Stimulated activated CD8-positive, alpha-beta memory T cell treated with anti-CD3 and anti-CD28 coated beads, Interleukin-2, amount 100 ng/mL, for 1 hour (primary cell): ENCODE measurements at places on chromosomes 6 and 20.

DNA sequence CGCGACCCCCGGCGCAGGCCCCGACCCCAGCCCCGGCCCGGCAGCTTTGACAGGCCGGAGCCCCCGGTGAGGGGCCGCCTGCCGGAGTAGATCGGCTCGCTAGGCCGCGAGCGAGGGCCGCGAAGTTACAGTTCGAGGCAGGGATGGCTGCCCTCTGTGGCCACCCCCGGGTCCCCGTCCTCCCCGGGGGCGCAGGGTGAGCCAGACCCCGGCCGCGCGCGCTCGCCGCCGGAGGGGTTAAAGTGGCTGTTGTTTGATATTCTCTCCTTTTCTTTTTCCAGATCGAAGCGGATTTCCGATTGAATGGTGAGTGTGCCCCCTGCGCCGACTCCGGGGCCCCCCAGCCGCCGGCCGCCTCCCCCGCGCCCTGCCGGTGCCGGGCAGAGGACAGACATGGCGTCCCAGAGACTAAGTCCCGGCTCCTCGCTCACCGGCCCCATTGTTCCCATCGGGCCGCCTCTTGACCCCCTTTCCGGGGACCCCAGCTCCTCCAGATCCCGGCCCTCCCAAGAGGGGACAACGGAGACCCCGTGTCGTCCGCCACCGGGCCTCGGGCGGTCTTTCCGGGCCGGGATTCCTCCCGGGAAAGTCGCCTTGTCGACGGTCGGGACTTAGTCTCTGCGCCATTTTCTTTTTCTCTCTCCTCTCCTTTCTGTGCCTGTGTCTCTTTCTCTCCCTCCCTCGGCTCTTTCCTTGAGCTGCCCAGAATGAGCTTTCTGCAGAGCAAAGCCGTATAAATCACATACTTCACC lies 704 bp downstream of the TOP1 start:
- DNase-seq: no peak

DNA sequence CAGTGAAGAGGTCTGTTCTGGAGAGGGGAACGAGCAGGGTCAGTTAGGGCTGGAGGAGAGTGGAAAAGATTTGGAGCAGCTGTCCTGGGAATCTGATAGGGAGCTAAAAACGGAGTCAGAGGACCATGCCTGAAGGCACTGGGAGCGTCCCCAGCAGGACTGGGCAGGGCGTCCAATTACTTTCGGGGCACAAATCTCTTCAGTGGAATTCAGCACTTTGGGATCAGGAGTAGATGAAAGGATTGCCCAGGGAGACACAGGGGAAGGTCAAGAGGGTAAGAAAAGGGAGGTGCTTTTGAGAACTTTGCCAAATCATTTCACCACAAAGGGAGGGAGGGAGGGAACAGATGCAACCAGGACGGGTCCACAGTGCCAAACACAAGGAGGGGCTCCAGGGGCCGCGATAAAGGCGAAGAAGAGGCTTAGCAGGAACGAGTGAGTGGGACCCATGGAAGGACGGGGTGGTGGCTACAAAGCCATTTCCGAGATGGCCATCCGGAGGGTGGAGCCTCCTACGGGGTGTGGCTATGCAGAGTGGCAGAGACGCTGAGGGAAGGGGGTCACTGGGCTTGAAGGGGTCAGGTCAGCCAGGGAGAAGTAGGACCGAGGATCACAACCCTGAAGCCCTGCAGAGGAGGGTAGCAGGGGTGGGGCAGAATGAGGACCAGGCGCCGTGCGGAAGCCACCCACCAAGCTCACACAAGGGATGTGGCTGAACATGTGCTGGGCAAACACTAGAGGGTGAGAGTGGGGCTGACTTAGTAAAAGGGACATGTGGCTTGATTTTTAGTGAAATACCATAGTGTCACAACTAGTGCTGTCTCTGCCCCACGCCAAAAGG lies 180.0 kb upstream of the RREB1 start:
- DNase-seq: no peak

DNA sequence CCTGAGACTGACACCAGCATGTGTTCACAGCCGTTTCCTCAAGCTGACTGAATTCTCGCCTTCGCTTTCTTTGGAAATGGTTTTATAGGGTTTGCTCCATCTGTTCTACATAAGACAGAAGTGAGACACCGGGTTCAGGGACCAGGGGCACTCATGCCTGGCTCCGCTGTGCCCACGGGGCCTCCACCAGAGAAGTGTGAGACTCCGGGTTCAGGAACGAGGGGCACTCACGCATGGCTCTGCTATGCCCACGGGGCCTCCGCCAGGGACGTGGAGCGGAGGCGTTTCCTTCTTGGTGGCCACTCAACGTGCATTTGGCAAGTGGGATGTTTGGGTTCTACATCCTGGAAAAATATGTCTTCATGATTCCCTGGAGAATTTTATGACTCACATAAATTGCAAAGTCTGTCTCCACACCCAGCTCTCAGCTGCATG lies 106.6 kb downstream of the RNASET2 start:
- DNase-seq: no peak

DNA sequence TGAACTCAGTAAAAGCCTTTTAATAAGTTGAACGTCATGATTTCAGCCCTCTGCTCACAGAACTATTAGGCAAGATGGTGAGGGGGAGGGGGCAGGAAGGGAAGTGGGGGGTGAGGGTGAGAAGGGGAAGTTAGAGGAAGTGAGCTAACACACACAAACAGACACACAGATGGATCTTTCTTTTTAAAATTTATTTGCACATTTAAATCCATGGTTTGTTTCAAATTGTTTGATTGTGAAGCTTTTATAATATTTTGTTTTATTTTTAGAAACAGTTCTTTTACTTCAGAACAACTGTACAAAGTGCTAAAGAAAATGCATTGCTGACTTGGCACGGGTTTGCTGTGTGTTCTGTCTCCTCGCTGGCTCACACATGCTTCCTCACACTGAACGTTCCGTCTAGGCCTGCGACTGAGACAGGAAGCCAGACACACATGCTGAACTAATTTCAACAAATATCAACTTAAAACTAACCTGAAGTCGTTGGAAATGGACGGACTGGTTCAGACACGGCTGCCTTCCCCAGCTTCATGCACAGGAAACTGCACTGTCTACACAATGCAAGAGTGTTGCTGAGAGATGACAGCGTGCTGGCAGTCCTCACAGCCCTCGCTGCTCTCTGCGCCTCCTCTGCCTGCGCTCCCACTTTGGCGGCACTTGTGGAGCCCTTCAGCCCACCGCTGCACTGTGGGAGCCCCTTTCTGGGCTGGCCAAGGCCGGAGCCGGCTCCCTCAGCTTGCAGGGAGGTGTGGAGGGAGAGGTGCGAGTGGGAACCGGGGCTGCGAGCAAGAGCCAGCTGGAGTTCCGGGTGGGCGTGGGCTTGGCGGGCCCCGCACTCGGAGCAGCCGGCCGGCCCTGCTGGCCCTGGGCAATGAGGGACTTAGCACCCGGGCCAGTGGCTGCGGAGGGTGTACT lies 8.1 kb upstream of the ZBP1 start:
- no peak for DNase-seq

GRCh38 chr6:68372991-68373390 lies 262.1 kb upstream of the ADGRB3 start:
- no peak for DNase-seq

GRCh38 chr20:19428324-19428723 lies 215.9 kb downstream of the SLC24A3 start:
- no peak for DNase-seq

DNA sequence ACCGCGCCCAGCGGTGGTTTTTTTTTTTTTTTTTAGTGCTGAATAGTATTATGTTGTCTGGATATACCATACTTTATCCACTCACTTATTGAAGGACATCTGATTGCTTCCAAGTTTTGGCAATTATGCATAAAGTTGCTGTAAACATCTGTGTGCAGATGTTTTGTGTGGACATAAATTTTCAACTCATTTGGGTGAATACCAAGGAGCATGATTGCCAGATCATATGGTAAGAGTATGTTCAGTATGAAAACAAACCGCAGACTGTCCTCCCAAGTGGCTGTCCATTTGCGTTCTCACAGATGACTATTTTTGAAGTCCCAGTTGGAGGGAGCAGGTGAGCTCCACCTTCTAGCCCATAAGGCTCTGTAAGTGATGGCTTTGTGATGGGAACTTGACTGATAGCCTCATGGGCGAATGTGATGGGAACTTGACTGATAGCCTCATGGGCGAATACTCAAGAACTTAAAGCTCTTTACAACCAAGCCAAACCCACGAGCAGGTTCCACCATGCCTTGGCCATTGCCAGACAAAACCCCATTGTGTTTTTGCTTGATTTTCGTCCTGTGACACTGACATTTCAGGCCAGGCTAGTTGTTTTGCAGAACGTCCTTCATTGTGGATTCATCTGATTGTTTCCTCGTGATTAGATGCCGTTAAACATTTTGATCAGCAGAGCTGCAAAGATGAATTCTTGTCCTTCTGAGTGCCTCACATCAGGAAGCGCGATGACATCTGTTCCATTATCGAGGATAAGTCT lies 51.0 kb downstream of the ZBTB2 start:
- DNase-seq: no peak

DNA sequence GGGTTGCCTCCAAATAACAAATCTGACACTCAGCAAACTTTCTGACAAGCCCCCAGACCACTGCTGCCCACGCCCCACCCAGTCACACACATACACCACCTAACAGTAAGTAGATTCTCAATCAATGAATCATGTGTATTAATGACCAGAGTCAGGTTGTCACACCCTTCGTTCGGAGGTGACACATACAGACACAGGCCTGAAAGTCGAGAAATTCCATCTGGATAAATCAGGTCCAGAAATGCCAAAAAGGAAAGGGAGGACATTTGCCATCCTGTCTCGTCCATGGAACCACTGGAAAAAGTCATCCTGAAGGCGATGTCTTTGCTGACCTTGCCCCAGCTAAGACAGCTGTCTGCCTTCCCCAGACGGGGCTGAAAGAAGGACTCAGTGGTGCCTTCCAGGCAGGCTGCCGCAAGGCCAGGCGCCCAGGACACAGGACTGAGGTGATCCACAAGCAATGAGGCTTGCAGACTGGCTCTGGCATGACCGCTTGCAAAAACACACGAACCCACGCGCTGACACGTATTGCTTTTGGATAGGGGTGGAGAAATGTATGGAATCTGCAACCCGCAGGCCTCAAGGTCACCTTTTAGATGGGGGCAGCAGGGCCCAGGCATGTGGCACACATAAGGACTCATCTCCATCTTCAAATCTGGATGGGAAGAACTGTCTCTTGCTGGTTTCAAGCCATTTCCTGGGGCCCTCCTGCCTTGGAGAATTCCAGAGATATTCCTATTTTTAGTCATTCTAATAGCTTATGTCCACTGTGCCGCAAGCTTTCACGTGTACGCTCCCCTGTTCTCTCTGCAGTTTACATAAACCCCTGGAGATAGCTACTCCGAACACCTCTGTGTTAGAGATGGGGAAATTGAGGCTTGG lies 9.0 kb downstream of the NFATC2 start:
- no peak for DNase-seq

GRCh38 chr6:154138793-154139192 lies 99.8 kb downstream of the OPRM1 start:
- DNase-seq: no peak

DNA sequence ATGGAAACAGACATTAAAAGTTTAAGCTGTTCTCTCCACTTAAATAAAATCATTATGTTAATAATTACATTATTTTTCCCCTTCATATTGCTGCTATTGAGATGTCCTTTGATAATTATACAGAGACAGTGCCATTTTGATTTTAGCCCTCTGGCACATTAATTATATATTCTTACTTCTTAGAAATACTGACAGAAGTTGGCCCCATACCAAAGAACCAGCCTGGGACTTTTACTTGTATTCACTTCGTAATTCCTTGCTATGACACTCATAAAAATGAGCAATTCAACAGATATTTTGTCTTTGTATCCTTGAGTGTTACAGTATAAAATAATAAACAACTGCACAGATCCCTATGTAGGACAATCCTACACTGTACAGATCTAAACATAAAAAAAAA lies 743.7 kb downstream of the TBC1D32 start:
- no peak for DNase-seq

- no peak for DNase-seq
These were observed 72.8 kb upstream of the CEP85L start for GRCh38 chr6:118724211-118724610.
